Sciatic nerve (tissue), 2 donors: ENCODE measurements at places on chromosomes 1 and 21. TPM values are rescaled to one million over a fixed set of nuclear protein-coding genes. Genes with fewer than 3 reads are reported as not detected.

DUSP12 gene
- total RNA-seq, result 22.7 TPM

MAB21L3 gene
- total RNA-seq, result not detected

LMX1A gene
- total RNA-seq, result 0.22 TPM

LGR6 gene
- total RNA-seq, result 0.53 TPM

KCNJ10 gene
- total RNA-seq, result 23.7 TPM

FMO5 gene
- 3.3 TPM for total RNA-seq

ZNF683 gene
- 0.31 TPM for total RNA-seq

TRIM17 gene
- total RNA-seq, result 1.2 TPM

DNA sequence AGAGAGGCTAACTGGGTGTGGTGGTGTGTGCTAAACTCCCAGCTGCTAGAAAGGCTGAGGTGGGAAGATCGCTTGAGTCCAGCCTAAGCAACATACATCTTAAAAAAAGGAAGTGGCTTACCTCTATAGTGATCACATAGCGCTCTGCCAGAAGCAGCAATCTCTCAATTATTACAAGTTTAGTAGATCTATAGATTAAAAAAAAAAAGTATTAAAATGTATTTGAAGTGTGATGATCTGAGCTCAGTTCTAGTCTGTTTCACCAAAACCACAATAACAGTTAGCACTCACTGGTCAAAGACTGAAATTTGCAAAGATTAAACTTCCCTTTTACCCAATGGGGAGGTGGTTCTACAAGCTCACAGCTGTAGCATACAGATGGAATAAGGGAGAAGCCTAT lies 76.3 kb downstream of the USP24 start:
- DNase-seq, result no peak

- no peak for DNase-seq
Measured at GRCh38 chr1:110506541-110506940, 12.4 kb downstream of the KCNA10 start.

GRCh38 chr1:160309185-160309557 lies 24.2 kb upstream of the PEX19 start:
- no peak for DNase-seq

DNA sequence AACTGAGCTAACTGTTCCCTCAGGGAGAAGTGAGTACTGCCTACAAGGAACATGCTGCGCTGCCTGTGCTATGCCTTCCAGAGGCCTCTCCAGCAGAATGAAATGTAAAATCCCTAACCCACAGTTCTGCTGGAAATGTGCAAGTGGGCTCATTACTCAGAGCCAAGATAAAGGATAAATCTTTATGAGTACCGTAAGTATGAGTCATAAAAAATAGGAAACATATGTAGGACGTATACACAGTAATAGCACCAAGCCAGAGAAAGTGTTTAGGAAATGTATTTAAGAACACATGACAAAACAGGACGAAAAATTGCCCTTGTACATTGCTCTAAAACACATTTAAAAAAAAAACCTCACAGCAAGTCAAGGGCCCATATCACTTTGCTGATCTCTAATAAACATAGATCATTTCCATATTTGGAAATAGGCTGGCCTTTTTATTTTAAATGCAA lies 104.6 kb downstream of the TGFBR3 start:
- DNase-seq, result no peak

DNA sequence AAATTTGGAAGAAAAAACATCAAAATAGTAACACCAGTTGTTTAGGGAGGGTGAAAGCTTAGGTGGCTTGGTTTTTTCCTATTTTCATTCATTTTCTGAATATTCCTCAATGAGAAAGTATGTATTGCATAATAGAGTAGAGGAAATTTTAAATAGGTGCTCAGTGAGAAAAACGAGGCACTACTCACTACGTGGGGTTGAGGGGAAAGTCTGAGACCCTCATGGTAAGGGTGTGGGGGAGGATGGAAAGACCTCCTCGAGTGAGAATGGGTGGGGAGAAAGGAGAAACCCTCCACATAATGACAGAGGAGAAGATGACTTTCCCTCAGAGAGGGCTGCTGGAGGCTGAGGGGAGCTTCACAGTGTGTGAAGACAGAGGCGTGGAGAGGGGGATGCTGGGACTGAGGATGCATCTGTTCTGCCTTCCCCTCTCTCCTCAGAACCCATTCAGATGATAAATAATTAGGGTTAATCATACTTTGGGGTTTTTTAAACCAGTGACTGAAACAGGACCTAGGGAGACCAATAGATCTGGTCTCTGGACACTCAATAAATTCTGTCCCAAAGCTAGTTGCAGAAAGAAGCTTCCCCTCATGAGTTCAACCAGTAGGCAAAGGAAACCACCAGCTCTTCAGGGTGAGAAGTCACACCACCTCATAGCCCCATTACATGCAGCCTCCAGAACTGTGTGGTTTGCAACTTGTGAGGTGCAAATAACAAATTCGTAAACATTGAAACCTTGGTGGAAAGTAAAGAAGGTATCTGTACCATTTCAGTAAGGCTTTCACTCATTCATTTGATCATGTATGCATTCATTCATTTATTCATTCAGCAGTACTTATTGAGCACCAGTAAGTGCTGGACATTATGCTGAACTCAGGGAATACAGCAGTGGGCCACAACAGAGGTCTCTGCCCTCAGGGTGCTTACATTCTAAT lies 17.1 kb downstream of the SLAMF7 start:
- DNase-seq, result no peak

DNA sequence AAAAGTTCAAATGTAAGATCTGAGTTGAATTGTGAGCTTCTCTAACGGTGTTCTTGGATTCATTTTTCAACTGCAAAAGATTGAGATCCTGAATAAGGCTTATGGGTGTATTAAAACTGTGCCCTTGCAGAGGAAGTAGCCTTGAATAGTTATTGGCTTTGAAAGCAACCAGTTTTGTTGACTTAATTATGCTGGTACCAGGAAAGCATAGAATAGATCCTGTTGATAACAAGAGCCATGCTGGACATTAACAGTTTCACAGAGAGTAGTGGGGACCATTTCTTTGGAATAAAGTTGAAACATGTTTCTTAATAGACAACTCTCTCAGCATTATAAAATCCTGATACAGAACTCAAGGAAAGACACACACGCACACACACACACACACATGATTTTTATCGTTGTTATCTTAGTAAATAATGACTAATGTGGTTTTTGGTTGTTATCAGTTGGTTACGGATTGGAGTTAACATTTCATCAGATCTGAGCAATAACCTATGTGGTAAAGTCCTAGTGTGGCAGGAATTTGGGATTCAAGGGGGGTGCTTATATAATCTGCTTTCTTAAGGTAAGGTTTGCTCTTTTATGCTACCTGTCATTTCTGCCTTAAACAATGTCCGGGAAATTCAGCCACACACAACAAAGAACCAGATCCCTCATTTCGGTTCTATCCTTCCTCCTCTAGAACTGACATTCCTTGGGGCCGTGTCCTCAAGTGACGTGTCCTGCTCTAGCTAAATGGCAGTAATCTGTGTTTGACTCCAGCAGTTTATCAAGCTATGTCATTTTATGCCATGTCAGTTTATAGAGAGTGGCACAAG lies 330.9 kb downstream of the CHRM3 start:
- no peak for DNase-seq

DNA sequence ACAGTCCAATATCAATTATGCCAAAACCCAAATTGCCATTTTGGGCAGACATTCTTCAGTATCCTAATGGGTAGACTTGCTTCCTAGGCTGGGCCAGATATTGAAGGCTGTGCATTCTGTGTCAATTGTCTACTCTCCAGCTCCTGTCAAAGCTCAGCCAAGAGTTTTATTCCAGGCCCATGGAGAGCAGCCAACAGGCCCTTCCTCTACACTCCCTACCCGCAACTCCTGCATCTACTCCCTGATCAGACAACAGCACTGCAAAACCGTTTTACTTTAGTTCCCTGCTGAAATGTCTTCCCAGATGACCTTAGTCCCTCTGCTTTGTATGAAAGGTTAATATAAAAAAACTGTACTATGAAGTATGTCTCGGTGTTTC lies 6.6 kb upstream of the ADORA3 start:
- DNase-seq, result no peak

GRCh38 chr1:25568090-25568833 lies 24.9 kb downstream of the LDLRAP1 start:
- DNase-seq, result no peak

- no peak for DNase-seq
Measured at GRCh38 chr1:73626326-73626725, 571.6 kb downstream of the LRRIQ3 start.

DNA sequence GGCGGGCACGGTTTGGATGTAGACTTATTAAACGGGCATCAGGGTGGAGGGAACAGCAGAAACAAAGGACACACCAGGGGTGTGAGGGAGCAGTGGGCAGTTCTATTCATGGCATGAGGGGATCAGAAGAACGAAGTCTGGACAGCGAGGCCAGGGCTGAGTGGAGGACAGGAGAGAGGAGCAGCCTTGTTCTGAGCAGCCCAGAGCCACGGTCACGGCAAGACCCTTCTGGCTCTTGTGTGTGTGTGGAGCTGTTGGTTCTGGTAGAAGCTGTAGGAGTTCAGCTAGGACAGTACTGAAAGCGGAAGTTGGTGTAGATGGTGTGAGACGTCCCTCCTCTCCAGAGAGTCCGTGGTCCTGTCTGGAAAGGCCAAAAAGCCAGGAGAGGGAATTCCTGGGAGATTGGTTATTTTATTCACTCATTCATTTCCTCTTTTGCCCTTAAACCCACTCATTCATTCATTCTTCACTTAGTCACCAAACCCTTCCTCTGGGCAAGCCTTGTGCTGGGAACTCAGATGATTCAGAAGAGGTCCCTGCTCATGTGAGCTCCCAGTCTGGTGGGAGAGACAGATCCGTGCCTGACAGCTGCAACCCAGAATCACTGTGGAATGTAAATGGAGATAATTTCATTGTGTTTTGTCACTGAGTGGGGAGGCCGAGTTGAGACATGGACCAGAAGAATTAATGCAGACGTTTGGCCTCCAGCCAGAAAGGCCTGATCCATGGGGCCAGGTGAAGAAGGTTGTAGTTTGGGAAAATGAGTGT lies 4.1 kb upstream of the ACOT11 start:
- DNase-seq, result no peak

DNA sequence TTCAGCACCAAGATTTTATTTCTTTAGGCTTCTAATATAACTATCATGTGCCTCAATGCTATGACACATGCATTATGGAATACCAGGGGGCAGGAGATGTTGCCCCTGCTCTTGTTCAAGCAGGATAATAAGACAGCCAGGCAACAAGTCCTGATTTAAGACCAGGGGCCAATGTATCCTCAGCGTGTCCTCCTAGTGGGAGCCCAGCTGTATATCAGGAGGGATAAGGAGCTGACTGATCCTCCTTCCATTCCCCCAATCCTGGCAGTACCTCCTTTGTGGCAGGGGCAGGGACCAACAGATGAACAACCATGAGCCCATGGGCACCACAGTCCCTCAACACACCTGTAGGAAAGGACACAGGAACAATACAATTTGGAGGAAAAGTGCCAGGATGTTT lies 29.3 kb downstream of the SORT1 start:
- no peak for DNase-seq

- no peak for DNase-seq
Measured at GRCh38 chr1:91697416-91697815, 188.5 kb downstream of the TGFBR3 start.

DNA sequence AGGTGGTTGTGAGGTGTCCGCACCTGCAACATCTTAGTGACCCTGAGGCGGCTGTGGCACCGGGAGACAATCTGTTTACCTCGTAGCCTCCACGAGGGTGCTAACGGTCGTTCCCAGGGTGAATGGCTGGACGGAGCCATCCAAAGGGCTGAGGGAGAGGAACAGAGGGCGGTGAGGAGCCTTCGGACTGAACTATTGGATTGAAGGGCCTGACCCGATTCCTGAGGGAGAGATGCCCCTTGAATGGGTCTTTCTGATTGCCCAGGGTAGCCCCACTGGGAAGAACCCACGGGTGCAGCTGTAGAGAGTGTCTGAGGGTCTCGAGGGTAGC lies 2.3 kb downstream of the NR5A2 start:
- DNase-seq, result no peak

GRCh38 chr1:186793582-186793927 lies 35.2 kb upstream of the PLA2G4A start:
- no peak for DNase-seq

DNA sequence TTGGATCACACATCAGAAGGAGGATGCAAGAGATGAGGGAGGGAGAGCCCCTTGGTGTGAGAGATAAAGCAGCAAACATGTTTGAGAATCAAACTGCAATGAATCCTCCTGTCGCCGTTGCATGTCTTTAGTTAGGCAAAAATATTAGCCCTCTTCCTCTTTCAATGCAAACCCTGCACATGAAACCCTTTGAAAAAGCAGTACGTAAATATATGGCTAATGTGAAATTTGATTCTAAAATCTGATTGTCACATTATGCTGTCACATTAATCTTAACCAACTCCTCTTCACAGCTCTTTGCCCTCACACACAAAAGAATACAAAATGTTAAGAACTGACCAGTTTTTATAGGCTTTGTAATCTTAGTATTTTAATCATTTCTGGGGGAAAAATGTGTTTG lies 63.4 kb downstream of the WDR64 start:
- DNase-seq, result no peak

DNA sequence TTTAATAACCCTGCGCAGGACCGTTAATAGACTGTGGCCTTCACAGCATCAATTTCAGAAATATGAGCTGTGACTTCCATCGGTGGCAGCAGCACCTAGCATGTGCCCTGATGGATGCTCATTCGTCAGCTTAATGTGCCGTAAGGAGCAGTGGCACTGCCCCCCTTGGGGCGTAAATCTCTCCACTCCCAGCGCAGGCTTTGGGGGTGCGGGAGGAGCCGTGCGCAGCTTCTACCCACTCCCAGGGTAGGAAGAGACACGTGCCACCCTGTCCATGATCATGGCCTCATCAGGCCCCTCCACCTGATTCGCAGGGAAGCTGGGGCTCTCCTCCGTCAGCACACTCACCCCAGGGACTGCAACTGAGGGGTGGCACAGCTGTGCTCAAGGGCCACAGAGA lies 149.5 kb downstream of the NPHP4 start:
- DNase-seq, result no peak

DNA sequence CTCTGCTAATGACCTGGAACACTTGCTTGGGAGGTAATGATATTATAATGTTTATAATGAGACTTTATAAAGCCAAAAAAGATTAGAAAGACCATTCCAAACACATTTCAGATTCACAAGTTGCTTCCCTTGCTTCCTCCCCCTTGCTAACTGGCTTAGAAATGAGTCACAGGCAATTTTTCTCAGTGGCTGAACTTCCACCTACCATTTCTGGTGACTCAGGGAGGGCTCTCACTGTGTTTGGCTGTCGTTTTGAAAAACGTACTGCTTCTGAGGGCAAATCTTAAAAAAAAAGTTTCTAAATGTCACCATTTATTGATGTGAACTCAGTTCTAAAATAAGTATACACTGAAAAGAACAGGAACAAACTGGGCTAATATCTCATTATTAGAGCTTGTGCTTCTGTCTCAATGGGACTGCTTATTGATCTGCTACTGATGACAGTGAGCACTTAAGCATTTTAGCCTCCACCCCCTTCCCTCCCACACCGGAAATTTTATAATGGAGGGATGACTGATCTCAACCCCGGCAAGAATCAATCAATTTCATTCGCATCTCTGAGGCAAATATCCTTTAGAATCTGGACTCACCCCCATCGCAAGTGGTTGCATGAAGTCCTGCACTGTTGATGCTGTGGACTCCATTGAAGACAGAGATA lies 278.3 kb downstream of the KCTD3 start:
- DNase-seq, result no peak

GRCh38 chr1:183404476-183404875 lies 13.7 kb downstream of the NMNAT2 start:
- DNase-seq, result no peak
